ENCODE measurements at places on chromosomes 4 and X.

DNA sequence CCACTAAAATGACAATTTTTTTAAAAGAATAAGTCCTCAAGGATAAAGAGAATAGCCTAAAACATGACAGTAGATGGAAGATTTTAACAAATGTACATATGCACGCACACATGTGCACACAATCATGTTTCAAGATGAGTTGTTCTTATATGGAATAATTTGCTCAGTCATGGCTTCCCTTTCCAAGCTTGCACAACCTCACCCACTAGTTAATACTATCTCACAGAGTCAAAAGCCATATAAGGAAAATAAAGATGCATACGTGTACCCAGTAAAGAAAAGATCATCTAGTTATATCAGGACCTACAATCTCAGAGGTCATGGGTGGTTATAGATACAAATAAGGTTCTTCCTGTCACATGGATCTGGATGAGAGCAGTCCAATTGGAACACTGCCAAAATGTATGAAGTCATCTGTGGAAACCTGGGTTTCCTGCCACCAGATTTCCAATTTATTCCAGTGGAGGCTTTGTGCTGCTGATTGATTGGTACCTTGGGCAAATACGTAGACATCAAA lies 56.1 kb downstream of the FAM13A start:
- DNase-seq = peak; percentile 63

- no peak for DNase-seq
These were observed 18.4 kb downstream of the MSMO1 start for GRCh38 chr4:165345666-165346417.

GRCh38 chr4:70313736-70314135 lies 21.0 kb upstream of the CABS1 start:
- no peak for DNase-seq

- DNase-seq = no peak
These were observed 70.5 kb downstream of the SEC24D start for GRCh38 chr4:118765399-118765798.

GRCh38 chr4:54784161-54784671 lies 126.5 kb downstream of the KIT start:
- DNase-seq = no peak

DNA sequence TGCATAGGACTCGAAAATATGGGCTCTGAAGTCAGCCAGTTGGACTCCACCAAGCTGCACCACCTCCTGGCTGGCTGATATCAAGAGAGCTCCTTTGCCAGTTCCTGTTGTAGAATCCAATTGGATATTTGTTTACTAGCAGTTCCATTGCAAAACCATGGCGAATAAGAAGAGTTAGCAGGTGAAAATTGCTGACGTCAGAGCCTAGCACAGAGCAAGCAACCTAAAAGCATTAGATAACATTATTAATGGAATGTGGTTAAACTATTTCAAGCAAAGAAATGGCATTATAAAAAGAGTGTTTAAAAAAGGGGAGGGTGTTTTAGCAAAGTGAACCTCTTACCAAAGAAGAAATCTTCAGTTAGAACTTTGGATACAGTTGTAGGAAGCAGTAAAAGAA lies 1816.3 kb upstream of the TENM3 start:
- no peak for DNase-seq

- peak; percentile 17 for DNase-seq
These were observed 338 bp upstream of the KLHL2 start for GRCh38 chr4:165207016-165207430.

DNA sequence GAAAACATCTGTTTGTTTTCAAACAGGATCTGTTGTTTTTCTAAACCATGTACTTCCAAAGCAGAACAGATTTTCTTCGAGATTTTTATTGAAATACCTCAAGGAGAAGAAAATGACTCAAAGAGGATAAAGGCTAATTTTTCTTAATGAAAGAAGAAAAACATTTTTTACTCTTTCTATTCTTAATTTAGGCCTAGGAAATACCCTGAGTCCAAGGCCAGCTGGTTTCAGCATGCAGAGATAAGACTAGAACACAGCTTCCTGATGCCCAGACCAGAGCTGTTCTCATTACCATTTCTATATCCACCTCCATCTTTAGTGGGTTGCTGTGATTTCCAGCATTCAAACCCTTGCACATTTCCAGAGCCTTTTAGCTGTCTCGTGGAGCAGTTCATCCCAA lies 18.3 kb downstream of the GAB1 start:
- no peak for DNase-seq

DNA sequence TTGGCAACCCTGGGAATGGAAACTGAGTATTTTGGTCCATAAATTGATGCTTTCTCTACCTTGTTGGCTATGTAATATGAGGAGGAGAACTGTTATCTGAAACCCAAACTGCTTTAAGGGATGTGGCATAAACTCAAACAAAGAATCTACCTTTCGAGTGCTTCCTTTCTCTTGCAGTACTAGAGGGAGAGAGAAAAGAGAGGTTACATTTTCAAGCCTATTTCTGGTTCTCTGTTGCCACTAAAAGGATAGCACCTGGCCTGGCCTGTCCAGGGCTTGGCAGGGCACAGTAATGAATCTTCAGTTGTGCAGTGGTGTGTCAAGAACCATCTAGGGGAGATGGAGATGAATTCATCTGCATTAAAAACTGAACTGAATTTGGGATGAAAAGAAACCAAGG lies 308.6 kb downstream of the PTTG2 start:
- no peak for DNase-seq

- DNase-seq = no peak
These were observed 23.2 kb upstream of the MXD4 start for GRCh38 chr4:2284934-2285612.

GRCh38 chr4:36264207-36264826 lies 17.1 kb upstream of the DTHD1 start:
- DNase-seq = no peak

- no peak for DNase-seq
These were observed 176.3 kb downstream of the ENOX2 start for GRCh38 chrX:130726661-130727060.

DNA sequence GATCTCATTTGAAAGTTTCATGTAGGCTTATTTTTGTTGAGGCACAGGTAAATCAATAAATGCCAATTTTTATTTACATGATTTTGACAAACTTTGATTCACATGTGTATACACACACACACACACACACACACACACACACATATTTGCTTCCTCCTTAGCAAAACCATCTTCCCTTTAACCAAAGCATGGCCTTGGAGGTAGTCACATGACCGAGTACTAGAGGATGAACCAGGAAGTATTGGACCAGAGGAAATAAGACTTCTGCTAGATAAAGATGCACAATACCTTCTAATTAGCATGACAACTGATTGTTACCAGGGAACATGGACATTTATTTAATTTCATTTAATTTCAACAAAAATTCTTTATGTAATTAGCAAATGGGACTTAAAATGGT lies 23.4 kb upstream of the CFAP299 start:
- no peak for DNase-seq

- no peak for DNase-seq
These were observed 6.2 kb downstream of the SH3TC1 start for GRCh38 chr4:8205241-8205707.

- DNase-seq = no peak
These were observed 46.0 kb downstream of the PHEX start for GRCh38 chrX:22078117-22078516.

DNA sequence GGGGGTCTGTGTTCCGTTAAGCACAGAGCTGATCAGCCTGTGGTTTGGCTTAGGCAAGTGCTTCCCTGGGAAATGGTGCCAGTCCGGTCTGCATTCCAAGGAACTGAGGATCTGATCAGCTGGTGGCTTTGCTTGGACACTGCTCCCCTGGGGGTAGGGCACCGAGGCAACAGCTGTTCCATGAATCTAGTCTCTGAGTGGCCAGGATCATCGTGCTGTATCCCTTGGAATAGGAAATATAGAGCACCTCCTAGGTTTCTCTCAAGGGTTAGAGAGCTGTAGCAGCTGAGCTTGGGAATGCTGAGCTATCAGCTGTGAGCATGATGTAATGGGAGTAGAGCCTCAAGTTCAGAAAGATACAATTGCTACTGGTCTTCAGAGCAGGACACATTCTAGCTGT lies 863.9 kb downstream of the RAPGEF2 start:
- DNase-seq = no peak

GRCh38 chr4:47801481-47802002 lies 36.3 kb downstream of the CORIN start:
- no peak for DNase-seq
